Neural progenitor cell (in vitro differentiated cells): ENCODE measurements at places on chromosomes 4 and X.

- no peak for DNase-seq
Measured at GRCh38 chr4:59689149-59689548, 1511.0 kb upstream of the ADGRL3 start.

GRCh38 chr4:39205000-39205399 is 22.7 kb downstream of the WDR19 start:
- no peak for DNase-seq

DNA sequence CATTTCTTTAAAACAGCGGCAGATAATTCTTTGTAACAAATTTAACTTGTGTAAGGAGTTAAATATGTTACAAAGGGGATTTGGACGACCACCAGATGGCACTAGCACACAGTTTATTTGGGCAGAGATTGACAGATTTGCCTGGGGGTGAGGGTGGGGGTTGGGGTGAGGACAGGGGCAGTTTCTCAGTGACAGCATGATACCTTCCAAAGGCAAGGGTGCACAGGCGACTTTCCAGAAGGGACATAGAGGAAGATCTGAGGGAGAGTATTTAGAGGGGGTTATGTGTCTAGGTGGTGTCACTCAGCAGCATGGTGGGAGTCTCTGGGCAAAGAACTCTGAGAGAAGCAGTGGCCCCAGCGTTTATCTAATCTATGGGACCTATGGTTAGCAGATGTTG is 9.6 kb upstream of the TMA16 start:
- DNase-seq: peak; percentile 76

DNA sequence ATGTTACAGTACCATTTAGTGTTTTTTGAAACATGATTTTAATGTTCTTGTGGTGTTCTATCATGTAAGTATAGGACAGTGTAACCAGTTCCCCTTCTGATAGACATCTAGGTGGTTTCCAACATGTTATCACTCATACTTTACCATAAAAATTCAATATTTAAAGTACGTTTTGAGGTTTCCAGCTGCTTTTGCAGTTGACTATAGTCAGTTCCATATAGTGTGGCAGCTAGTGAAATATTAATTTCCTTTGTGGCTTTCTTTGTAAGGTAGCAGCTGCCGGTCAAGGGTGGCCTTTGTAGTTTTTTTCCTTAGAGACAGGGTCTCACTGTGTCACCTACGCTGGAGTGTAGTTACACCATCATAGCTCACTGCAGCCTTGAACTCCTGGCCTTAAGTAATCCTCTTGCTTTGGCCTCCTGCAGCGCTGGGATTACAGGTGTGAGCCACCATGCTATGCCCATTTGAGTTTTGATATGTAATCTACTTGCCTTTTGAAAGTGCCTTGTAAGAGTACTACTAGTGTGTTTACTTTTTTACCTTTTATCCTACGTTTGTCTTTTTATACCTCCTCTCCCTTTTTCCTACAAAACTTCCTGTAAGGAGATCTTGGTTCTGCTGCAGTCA is 63.0 kb downstream of the ARHGAP10 start:
- no peak for DNase-seq

DNA sequence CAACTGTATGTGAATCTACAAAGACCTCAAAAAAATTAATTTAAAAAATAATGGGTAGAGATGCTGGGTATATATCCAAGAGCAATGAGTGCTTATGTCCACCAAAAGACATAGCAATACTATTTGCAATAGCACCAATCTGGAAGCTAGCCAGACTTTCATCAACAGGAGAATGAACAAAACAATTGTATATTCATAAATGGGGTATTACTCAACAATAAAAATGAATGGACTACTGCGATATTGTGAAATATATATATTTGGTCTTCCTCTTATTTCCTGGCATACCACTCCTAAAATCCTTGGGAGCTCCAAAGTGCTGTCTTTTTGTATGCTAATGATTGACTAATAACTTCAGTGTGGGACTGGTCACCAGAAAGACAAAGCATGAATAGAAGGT is 77.5 kb downstream of the MSN start:
- DNase-seq: no peak

- peak; percentile 37 for DNase-seq
Measured at GRCh38 chrX:69060631-69061408, 104.4 kb downstream of the PJA1 start.

DNA sequence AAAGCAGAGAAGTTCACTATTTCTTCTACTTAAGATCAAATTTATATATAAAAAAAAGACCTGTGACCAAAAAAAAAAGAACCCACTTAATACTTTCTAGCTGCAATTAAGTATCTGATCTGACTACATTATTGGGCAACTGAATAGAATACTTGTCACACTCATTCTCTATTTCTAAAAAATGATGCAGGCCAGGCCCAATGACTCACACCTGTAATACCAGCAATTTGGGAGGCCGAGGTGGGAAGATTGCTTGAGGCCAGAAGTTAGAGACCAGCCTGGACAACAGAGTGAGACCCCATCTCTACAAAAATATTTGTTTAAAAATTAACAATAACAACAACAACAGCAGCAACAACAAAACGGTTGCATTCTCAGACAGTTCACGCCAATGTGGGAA is 108.8 kb upstream of the BMP2K start:
- DNase-seq: no peak

DNA sequence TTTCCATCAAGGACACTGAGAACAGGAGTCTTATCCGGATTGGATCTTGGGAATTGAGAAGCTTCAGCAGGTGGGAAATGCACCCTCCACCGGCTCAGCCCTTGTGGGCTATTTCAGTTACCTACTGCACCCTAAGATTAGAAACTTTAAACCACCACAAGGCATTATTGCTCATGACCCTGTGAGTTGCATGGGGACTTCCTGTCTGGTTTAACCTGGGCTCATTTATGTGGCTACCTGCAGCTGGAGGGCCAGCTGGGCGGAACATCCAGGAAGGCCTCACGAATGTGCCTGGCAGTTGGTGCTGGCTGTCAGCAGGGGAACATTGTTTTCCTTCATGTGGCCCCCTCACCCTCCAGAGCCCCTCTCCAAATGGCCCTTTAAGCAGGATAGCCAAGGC is 164.1 kb downstream of the DEFB131A start:
- DNase-seq: no peak

DNA sequence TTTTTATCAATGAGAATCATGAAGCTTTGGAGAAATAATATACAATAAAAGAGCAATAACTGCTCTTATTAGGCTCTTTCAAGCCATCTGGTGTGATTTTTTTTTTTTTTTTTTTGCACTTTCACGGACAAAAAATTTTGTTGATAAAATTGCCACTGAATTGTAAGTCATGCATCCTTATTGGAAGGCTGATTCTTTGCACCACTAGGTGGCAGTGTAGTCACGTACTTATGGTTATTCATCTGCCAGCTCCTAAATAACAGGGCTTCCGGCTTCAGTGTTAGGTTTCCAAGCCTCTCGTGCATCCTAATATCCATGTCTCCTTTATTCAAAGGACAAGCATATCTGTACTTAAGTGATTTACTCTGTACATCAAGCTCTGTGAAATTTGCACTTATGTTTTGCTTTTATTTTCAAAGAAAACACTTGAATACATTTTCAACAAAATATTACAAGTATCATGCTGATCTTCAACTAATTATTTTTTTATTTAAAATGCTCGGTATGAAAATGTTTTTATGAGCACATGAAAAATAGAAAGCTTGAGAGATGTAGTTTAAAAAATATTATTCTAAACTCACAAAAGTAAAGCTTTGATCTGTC is 1578.3 kb upstream of the TENM3 start:
- peak; percentile 89 for DNase-seq

DNA sequence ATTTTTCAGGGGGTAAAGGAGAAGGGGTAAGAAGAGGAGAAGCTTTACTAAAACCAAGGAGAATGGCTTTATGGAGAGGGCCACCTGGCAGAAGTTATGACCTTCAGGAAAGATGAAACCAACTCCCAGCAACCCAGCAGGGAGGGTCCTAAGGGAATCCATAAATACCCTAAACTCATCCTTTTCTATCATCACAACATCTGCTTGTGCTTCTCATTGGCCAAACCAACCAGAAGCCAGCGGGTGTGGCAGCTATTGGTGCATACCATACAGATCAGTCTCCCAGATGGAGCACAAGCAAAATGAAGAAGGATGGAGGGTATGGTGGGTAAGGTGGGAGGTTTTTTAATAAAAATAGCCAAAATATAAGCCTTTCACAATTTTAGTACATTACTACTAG is 58.5 kb upstream of the ARSJ start:
- no peak for DNase-seq

DNA sequence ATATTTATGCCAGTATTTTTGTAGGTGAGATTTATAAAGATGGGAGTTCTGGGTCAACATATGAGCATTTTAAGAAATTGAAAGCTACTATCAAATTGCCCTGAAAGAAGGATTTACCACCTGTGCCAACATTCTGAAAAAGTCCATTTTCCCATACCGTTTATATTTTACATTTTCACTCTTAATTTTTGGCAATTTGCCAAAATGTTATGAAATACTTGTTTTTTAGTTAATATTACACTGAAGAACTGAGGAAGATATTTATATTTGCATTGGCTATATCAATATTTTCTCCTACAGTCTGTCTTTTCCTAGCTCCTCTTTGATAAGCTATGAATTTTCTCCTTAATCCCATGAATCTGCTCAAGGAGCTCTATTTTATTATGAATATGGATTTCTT is 52.4 kb downstream of the DCHS2 start:
- DNase-seq: no peak

DNA sequence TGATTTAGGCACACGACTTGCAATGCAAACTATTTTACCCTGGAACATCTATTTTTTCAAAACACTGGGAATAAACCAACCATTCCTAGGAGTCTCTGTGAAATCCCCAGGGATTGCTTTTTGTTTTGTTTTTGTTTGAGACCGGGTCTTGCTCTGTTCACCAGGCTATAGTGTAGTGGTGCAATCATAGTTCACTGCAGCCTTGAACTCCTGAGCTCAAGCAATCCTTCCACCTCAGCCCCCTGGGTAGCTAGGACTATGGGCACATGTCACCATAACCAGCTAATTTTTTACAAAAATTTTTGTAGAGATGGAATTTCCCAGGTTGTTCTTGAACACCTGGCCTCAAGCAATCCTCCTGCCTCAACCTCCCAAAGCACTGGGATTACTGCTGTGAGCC is 37.8 kb downstream of the PPM1K start:
- DNase-seq: no peak

DNA sequence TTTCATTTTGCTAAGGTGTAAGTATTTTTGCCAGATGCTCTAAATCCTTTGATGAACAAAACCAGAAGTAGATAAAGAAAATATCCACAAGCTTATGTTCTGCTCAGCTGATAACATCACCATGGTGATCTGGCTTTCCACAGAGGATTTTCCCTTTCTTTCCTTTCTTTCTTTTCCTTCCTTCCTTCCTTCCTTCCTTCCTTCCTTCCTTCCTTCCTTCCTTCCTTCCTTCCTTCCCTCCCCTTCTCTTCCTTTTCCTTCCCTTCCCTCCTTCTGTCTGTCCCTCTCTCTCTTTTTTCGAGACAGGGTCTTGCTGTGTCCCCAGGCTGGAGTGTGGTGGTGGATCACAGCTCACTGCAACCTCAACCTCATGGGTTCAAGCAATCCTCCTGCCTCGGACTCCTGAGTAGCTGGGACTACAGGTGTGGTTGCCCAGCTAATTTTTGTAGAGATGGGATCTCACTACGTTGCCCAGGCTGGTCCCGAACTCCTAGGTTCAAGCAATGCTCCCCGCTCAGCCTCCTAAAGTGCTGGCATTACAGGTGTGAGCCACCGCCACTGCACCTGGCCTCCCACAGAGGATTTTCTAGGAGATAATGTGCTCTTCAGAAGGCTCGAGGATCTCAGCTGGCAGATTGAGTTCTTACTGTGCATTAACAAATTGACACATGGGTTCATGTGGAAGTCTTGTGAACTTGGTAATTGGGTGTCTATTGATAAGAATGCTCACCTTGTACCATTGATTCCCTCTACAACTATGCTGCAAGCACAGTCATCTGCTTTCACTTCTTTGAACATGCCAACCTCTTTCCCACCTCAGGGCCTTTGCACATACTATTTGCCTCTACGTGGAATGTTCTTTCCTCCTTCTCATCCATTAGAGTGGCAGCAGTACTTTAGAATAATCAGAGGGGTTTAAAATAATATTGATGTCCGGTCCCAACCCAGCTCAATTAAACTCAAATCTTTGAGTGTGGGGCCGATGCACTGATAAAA is 1.4 kb upstream of the RHOH start:
- DNase-seq: no peak

- DNase-seq: peak; percentile 57
Measured at GRCh38 chrX:13938829-13939530, 90.7 kb downstream of the GEMIN8 start.

GRCh38 chr4:5888222-5889001 is 4.5 kb downstream of the CRMP1 start:
- DNase-seq: peak; percentile 92

DNA sequence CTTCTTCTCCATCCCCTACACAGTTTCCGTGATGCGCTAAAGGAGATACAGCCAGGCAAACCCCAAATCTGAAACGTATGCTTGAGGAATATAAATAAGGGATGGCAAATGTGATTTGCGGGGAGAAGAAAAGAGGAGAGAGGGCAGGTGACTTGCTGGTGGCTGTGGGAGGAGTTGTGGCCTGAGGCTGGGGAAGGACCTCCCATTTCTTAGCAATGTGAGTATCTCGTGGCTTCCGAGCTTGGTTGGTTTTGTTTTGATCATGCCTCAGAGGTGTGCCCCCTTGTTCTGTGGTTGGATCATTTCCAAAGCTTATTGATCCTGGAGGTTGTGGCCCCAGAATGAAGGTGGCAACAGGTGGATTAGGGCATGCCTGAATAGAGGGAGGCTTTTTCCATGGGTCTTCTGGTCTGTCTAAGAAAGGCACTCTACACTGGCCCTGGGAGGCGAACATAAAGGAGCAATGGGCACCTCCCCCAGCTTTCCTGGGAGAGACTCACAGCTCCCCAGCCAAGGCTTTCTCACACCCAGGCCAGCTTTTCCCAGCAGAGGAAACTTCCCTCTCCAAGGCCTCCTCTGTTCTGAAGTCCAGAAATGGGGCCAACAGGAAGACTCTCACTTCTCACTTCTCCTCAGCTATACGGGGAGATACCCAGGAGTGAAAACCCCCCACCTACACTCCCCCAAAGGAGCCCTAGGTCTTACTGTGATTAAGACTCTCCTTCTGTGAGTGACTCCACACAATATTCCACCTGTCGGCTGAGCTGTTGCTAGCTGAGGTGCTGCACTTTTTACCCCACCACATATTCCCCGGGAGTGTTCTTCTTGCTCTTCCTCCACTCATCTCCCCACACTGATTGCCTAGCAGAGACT is 40.0 kb downstream of the C4orf51 start:
- no peak for DNase-seq

- DNase-seq: no peak
Measured at GRCh38 chr4:185809533-185810071, 2.4 kb downstream of the SORBS2 start.

GRCh38 chr4:151679231-151679630 is 81.6 kb downstream of the GATB start:
- no peak for DNase-seq

DNA sequence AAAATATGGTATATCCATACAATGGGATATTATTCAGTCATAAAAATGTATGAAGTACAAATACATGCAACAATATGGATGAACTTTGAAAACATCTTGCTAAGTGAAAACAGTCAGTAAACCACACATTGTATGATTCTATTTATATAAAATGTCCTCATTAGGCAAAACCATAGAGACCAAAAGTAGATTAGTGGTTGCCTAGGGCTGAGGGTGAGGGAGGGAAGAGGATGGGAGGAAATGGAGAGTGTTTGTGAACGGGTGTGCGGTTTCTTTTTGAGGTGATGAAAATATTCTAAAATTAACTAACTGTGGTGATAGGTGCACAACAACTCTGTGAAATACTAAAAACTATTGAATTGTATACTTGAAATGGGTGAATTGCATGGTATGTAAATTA is 29.6 kb downstream of the TEX11 start:
- no peak for DNase-seq
